ENCODE measurements at places on chromosomes 5 and 9.

- DNase-seq = no peak
Observed at GRCh38 chr5:80414113-80414512, 6.2 kb downstream of the ZFYVE16 start.

GRCh38 chr5:171614511-171614910 lies 171.1 kb upstream of the SMIM23 start:
- DNase-seq = no peak

DNA sequence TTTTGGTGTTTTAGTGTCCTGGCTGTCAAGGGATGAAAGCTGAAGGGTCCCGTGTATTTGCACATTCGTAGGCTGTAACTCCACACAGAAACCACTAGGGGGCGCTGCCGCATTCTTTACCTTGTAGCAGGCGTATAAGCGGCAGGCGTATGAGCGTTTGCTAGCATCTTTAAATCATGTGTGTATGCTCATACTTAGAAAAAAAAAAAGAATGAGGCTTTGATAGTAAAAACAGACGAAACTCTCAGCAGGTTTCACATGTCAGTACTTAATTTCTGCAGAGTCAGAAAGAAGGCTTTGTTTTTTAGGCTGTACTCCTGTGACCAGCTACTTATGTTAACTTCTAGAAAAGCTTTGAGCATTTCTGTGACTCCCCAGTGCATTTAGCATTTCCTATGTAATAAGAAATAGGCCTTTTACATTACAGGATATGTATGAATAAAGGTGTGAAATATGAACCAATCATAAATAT lies 218.8 kb upstream of the ADAMTSL1 start:
- peak; percentile 63 for DNase-seq

DNA sequence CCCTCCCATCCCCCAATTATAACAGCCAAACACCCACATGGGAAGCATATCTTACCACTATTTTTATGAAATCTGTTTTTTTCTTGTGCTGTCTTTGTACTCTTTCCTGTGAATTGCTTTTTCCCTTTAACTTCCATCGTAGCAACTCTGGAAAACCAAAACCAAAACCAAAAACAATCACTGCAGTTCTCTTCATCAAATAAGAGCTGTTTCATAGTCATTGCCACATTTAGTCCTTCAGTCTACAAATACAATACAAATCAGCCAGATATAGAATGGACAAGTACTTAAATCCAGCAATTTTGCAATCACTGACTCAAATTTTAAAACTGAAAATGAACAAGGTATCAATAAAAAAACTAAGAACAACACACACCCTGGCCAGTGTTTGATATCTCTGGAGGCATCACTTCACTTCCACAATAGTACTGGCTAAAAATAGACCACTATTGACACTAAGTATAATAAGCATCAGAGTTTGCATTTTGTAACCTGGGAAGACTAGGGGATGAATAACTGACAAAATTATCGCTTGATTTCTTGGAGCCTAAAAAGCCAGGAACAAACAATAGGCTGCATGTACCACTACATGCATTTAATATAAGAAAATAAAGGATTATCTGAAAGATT lies 5.4 kb downstream of the PUM3 start:
- DNase-seq = no peak

- DNase-seq = no peak
Observed at GRCh38 chr9:134515026-134515821, 126.4 kb upstream of the COL5A1 start.

DNA sequence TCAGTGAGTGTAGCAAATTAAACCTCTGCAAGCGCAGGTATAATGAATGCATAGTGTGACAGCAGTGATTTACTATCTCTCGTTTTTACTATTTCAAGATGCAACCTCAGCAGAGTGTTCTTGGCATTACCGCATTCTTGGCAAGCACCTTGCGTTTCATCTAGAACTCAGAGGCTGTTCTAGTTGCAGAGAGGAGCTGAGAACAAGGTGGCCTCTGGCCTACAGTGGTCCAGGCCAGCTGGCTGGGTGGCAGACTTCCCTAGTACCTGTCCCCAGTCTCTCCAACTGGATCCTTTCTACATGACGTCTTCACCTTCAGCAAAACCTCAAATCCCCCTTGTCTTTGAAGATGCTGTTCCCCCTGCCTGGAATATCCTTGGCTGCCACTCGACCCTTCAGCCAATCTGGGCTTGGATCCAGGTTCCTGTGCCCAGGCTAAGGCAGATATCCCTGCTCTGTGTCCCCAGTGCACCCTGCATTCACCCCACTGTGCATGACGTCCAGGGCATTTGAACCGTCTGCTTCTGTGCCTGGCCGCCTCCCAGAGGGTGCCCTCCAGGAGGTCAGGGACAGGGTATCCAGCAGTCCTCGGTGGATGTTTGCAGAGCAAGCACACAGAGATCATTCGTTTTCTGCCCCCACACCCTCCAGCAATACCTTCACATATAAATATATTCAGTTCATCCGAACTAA lies 120.4 kb upstream of the CPEB4 start:
- no peak for DNase-seq

- peak; percentile 14 for DNase-seq
Observed at GRCh38 chr5:124748687-124749594, 2.5 kb upstream of the ZNF608 start.

DNA sequence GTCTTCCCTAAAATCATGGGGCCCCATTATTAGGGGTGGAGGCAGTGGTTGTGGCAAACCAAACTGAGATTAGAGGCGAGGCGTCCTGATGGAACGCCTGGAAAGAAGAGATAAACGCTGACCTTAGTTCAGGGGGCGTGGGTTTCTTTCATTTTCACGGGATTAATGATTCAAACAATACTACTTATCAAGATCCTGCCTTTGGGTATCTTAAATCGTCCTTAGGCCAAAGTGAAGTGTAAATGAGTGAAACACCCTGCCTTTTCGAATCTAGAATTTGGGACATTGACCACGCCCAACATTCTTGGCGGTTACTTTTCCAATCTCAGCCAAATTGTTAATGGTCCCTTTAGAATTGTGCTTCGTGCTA lies 1.0 kb upstream of the UBTD2 start:
- peak; percentile 6 for DNase-seq

DNA sequence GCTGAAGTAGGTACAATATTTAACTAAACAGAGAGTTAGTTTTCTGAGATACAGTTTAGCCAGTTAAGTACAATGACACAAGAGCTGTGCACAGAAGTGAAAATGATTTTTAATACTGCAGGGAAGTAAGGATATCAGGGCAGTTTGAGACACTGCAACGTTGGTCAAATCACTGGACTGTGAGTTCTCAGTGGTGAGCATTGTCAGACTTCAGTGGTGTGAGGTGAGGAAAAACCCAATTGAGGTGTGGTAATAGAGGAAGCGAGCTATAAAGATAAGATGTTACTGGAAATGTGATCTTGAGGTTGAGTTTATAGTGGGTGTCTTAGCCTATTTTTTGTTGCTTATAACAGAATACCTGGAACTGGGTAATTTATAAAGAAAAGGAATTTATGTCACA lies 12.8 kb upstream of the FBXL7 start:
- DNase-seq = no peak

GRCh38 chr5:77400645-77401044 lies 91.5 kb downstream of the WDR41 start:
- DNase-seq = no peak

DNA sequence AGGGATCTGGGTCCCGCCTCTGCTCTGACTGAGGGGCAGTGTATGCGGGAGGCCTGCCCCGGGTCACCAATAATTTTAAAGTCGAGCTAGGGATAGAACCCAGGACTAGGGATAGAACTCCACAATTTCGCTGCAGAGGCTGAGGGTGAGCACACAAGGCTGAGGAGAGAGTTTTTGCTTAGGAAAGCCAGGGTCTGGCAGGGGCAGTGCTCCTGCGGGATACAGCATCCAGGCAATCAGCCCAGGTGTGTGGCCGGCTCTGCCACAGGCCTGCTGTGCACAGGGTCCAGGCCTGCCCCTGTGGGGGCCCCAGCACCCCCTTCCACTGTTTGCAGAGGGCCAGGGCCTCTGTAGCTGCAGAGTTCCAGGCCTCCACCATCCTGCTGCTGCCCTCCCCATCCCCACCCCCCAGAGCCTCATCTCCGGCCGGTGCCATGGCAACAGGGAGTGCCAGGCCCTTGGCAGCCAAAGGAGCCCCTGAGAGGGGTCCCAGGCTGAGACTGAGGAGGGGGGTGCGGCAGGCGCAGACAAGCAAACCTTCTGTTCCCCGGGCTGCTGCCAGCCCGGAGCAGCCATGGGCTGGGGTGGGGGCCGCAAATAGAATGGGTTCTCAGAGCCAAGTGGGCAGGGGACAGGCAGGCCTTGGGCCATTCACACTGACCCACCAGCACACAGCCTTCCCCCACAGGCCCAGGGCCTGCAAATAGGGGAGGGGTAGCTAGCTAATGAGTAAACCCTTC lies 8.6 kb downstream of the PDGFRB start:
- DNase-seq = no peak

GRCh38 chr5:38451074-38451725 lies 105.2 kb downstream of the LIFR start:
- DNase-seq = no peak

DNA sequence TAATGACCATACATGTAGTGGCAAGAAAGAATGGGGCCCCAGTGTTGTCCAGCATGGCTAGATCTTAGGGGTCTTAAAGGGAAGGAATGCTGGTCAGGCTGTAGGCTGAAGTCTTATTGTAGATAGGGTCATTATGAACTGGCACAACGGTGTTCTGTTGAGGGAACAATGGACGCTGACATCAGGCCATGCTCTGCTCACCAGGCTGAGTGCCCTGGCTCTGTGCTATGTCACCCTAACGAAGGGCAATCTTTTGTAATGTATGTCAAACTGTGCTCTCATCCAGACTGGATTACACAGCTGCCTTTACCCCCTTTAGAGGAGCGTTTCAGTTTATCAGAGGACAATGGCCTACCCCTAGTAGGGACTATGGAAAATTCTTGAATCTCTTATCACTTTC lies 14.6 kb upstream of the ZNF608 start:
- DNase-seq = no peak

Data from CD4-positive, alpha-beta T cell treated with Interleukin-21 for 1 hour (primary cell).